T-helper 17 cell (primary cell): ENCODE measurements at places on chromosomes 16 and 17.
A peak's percentile ranks its signal among the peaks of the same experiment; 100 is the strongest.

DNA sequence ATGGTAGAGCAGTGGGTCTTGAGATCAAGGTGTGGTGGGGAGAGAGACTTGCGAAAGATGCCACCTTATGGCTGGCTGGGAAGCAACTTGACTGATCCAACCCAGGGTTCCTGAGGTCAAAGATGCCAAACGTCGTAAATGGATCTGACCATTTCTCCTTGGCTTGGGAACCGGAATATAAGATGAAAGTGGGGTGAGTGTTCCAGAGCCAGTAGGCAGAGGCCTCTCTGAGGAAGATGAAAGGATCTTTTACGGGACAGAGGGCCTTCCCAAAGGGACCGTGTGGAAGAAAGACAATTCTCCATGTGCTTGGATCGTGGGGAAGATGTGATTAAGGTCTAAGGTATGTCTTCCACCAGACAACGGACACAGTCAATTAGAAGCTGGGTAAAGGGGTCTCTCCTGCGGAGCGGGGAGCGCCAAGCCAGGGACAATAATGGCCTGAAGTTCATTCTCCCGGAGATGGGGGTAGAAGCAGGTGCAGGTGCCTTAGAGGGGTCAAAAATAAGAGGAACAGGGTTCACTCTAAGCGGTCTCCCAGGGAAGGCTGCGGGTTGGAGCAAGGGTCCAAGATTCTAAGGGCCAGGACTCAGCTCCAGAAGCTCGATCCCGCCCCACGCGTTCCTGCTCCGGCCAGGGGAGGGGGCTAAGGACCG lies 800 bp downstream of the FXR2 start:
- DNase-seq, result no peak

DNA sequence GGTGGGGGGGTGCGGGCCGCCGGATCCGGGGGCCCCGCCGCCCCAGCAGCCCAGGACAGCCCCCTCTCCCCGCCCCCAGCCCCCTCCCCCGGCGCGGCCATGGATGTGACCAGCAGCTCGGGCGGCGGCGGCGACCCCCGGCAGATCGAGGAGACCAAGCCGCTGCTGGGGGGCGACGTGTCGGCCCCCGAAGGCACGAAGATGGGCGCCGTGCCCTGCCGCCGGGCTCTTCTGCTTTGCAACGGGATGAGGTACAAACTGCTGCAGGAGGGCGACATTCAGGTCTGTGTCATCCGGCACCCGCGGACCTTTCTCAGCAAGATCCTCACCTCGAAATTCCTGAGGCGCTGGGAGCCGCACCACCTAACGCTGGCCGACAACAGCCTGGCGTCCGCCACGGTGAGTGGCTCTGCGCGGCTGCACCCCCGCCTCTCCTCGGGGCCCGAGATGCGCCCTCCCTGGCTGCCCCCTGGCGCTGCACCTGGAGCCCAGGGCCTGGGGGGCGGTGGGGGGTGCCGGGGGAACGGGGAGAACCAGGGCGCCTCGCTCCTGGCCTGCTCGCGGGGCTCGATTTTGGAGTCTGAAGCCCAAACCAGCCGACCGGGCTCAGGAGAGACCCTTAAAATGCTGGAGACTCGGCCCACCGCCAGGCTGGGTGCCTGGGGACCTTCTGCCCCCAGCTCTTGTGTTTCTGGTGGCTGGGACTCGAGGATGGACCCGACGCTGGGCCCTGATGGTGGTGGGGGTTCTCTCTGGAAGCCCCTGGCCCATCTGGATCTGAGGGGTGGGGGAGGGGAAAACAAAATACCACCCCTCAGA lies 744 bp downstream of the CMIP start:
- DNase-seq, result peak; percentile 25

DNA sequence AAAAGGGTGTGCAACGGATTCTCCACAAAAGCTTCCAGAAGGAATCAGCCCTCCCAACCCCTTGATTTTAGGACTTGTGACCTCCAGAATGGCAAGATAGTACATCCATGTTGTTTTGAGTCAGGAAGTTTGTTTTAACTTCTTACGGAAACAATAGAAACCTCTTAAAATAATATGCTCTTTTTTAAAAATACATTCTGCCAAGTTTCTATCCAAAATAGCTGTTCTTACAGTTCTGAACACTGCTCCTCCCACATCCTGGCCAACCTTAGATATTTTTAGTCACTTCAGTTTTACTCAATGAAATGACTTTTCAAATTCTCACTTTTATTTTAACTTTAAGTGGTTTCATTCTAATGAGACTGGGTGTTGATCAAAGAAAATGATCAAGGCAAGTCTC lies 156.4 kb downstream of the ZNF18 start:
- DNase-seq, result no peak

- no peak for DNase-seq
These were observed 1100.6 kb upstream of the RBFOX1 start for GRCh38 chr16:6232056-6232455.

DNA sequence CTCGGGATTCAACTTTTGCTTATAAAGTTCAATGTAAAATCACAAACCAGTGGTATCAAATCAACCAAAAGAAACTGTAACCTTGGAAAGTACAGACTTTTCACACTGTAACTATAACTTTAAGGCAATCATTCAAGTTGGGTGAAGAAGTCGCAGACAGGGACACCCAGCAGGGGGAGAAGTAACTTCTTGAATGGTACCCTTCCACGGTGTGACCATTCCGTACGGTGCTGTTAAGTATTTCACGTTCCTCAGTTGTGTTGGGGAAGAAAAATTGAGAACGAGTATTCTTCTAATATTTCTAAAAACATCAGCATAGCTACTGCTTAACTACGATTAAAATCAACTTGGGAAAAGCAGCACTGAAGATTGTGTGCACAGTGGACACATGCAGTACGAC lies 55.8 kb downstream of the MYH10 start:
- no peak for DNase-seq
